ENCODE measurements at places on chromosomes 11 and 22. TPM values are rescaled to one million over a fixed set of nuclear protein-coding genes. Genes with fewer than 3 reads are reported as not detected.
A peak's percentile ranks its signal among the peaks of the same experiment; 100 is the strongest.

- DNase-seq, result peak; percentile 28
These were observed 789 bp upstream of the KDM2A start for GRCh38 chr11:67118181-67118766.

DNA sequence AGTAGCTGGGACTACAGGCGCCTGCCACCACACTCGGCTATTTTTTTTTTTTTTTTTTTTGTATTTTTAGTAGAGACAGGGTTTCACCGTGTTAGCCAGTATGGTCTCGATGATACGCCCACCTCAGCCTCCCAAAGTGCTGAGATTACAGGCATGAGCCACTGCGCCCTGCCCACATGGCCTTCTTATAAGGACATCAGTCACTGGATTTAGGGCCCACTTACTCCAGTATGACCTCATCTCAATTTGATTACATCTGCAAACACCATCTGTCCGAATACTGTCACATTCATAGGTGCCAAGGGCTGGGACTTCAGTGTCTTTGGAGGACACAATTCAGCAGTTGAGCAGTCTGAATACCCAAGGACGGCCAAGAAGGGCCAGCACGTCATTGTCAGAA lies 8.2 kb upstream of the PRR5 start:
- no peak for DNase-seq

- no peak for DNase-seq
These were observed 80.1 kb downstream of the DBX1 start for GRCh38 chr11:20080032-20080685.

- DNase-seq, result no peak
These were observed 30.4 kb upstream of the CREB3L1 start for GRCh38 chr11:46247090-46247489.

DNA sequence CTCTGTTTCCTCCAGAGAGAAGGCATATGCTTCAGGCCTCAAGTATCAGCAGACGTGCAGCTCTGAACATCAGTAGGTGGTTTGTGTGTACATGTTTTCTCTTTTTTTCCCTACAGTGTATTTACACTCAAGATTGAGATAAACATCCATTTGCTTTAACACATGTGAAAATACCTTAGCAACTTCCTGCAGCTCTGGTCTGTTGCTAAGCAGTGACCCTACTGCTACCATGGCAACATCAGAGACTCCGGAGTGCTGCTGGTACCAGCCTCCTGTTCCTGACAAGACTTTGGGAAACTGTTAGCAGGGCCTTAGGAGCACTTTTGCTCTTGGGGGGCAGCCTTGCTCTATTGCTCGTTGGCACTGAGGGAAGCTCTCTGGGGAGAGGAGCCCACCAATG lies 221.2 kb upstream of the PLET1 start:
- DNase-seq, result no peak

GRCh38 chr22:29096736-29097669 lies 24.2 kb downstream of the KREMEN1 start:
- DNase-seq, result no peak

DNA sequence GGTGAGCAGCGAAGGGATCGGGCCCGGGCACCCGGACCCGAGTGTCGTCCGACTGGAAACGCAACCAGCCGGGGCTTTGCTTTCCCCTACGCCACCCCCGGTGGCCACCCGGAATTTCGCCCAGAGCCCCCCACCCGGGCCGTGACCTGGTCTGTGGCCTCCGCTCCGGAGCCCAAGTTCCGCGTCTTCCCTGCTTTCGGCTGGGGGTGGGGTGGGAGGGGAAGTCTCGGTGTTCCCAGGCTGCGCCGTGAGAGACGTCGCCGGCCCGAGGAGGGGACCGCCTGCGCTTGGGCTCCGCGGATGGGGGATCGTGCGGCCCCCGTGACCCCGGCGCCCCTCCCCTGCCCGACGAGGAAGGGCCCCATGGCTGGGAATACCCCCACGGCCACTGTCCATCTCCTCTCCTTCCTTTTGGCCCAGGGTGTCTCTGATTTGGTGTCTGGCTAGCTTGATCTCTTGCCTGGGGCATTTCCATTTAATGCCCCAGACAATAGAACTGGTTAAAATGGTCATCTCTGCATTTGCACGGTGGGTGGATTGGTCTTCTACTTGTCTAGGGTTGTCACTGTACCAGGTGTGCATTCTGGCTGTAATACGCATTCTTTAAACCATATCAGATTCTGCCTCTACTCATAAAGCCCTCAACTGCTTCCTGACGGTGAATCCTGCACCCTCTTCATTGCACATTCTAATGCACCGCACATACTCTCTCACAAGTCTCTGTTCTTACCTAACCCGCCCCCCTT lies 789 bp downstream of the SIK2 start:
- DNase-seq, result peak; percentile 28

GRCh38 chr22:41919357-41920224 lies 4.7 kb upstream of the SHISA8 start:
- DNase-seq, result no peak

DNA sequence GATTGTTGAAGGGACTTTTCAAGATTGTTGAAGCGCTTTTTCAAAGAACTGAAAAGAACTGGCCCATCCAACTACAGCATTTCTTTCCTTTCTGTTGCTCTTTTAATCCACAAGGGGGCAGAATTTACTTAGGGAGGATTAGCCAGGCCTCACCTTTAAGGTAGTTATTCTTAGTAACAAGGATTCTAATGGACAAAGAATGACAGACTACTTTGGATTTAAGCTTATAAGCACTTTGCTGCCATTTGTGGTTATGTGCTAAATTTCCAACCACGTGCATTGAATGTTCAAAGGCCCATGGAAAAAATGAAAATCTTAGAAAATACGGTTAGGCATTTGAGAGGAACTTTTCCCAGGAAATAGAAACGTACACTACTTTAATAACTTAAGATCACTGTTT lies 49.5 kb upstream of the HSPA8 start:
- DNase-seq, result no peak

CNGA4 gene
- 0.26 TPM for total RNA-seq

LMO1 gene
- total RNA-seq, result not detected

CALCA gene
- total RNA-seq, result not detected

C11orf65 gene
- total RNA-seq, result 0.58 TPM

CD3E gene
- 15.7 TPM for total RNA-seq

OR51E2 gene
- total RNA-seq, result 0.63 TPM

FAM180B gene
- total RNA-seq, result 0.14 TPM

TP53AIP1 gene
- total RNA-seq, result not detected

Measured in mucosa of gallbladder (tissue), 1 donor.